ENCODE measurements at places on chromosomes 7 and 10.
A peak's percentile ranks its signal among the peaks of the same experiment; 100 is the strongest.

DNA sequence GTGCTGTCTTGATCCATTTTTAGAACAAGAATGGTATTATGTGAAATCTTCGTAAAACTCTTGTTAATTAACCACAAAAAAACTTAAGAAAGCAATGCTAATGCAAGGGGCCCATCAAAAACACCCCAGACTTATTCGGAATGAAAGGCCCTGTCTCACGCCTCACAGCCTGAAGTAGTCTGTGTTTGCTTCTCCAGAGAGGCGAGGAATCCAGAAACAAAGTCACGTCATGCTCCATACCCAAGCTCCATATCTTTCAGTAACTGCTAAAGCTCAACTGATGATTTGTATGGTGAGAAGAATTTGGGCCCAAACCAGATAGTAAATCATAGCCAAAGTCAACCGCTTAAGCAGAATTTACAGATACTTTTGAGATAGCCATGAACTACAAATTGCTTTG, 155.4 kb downstream of the ATE1 start:
- no peak for DNase-seq

DNA sequence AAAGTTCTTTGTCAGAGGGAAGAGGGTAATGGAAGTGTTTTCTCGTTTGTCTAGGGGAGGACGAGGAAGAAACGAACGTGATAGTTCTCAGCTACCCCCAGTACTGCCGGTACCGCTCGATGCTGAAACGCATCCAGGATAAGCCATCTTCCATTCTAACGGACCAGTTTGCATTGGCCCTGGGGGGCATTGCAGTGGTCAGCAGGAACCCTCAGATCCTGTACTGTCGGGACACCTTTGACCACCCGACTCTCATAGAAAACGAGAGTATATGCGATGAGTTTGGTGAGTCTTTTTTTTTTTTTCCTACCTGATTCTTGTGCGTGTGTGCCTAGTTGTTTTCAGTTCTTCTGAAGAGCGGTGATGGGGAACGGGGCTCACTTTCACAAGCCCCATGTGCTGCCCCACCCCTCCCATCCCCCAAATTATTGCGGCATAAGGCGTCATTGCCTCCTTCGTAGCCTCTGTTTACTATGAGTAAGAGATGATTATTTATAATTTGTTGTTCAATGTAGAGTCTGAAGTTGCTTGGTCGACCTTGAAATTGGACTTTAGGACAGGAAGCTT, 98.6 kb downstream of the ARID5B start:
- DNase-seq: no peak

DNA sequence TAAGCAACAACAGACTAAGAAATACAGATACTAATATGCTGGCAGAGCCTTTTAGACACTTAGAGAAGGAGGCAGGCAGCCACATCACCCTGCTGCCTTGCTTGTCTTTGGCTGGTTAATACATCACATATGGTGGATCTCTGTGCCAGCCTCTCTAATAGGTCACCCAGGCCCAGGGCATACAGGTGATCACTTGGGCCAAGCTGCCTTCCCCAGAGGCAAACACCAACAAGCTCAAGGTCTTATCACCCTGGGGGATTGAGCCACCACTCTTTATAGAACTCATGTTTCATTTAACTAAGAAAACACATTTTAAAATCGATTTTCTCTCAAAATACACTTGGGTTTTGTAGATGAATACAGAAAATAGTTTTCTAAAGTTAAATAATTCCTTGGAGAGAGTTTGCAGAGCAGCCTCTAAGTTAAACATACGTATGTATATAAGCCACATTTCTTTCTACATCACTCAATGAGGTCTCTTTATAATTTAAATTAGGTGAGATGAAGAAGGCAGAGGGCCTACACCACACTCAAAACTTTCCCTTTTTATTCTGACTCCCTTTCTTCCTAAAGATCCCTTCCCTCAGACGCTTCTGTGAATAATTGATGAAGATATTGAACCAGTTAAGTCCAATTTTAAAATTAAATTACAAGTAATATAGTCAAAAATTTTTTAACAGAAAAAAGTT, 556.8 kb upstream of the GHITM start:
- DNase-seq: no peak

GRCh38 chr7:151086802-151087244, 548 bp downstream of the AGAP3 start:
- DNase-seq: peak; percentile 11

GRCh38 chr10:113087165-113088029, 137.3 kb downstream of the TCF7L2 start:
- no peak for DNase-seq

GRCh38 chr7:116574025-116574822, 49.4 kb downstream of the CAV1 start:
- DNase-seq: no peak

GRCh38 chr10:3365630-3366029, 193.0 kb upstream of the PITRM1 start:
- peak; percentile 86 for DNase-seq

GRCh38 chr7:112876877-112877276, 86.7 kb upstream of the TMEM168 start:
- no peak for DNase-seq

All from NCI-H774 (cell line).